ENCODE measurements at places on chromosomes 2 and 18.
A peak's percentile ranks its signal among the peaks of the same experiment; 100 is the strongest.

DNA sequence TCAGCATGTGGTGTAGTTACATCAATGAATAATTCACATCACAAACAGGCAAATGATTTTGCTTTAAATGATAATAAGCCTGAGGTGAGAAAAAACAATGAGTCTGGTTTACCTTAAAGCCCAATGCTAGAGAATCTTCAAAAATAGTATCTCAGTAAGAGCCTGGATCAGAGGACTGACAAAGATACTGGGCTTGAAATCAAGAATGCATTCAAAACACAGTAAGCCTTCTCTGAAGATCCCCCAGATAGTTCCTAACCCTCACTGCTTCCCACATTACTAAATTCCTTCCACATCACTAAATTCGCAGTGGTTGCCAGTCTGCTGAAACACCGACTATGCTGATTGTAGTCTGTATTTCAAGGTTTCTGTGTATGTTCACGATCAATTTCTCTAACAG lies 514.9 kb downstream of the SUCLG1 start:
- peak; percentile 2 for DNase-seq

DNA sequence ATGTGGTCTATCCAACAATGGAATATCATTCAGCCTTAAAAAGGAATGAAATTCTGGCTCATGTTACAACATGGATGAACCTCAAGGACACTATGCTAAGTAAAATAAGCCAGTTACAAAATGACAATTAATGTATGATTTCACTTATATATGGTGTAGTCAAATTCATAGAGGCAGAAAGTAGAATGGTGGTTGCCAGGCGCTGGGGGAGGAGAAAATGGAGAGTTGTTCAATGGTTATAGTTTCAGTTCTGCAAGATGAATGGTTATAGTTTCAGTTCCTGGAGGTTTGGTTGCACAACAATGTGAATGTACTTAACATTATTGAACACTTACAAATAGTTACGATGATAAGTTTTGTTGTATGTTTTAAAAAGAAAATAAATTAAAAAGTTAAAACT lies 79.2 kb upstream of the IL1R2 start:
- DNase-seq = no peak

- no peak for DNase-seq
These were observed 680.2 kb upstream of the LRRTM4 start for GRCh38 chr2:78202366-78202765.

- peak; percentile 67 for DNase-seq
These were observed 7.1 kb upstream of the NAPG start for GRCh38 chr18:10518595-10519255.

DNA sequence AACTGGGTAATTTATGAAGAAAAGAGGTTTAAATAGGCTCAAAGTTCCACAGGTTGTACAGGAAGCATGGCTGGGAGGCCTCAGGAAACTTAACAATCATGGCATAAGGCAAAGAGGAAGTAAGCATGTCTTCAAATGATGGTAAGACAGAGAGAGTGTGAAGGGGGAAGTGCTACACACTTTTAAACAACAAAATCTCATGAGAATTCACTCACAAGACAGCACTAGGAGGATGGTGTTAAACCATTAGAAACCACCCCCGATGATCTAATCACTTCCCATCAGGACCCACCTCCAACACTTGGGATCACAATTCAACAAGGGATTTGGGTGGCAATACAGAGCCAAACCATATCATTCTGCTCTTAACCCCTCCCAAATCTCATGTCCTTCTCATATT lies 34.9 kb downstream of the CFAP210 start:
- no peak for DNase-seq

DNA sequence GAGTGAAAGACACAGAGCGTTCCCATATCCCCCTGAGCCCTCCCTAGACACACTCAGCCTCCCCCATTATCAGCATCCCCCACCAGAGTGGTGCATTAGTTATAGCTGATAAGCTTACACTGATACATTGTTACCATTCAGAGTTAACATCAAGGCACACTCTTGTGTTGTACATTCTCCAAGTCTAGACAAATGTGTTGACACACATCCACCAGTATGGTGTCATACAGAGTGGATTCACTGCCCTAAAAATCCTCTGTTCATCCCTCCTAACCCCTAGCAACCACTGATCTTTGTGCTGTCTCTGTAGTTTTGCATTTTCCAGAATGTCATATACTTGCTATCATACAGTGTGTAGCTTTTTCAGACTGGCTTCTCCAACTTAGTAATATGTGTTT lies 78.0 kb upstream of the RPL31 start:
- no peak for DNase-seq

DNA sequence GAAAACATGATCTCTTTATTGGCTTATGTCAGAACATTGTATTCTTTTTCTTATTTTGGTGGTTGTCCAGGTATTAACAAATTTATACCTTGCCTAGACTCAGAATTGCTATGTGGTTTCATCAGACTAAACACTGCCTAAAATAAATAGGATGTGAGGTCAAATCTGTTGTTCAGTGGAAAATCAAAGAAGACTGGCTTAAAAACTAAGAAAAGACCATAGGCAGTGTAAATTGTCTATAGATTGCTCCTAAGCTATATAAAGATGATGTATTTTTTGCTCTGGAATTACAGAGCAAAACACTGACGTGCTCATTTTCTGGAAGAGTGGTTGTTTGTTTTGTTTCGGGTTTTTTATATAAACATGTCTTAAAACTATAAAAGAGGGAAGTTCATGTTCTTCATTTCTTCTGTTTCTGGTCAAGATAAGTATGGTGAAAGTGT lies 266.0 kb downstream of the ALPK2 start:
- DNase-seq = no peak

DNA sequence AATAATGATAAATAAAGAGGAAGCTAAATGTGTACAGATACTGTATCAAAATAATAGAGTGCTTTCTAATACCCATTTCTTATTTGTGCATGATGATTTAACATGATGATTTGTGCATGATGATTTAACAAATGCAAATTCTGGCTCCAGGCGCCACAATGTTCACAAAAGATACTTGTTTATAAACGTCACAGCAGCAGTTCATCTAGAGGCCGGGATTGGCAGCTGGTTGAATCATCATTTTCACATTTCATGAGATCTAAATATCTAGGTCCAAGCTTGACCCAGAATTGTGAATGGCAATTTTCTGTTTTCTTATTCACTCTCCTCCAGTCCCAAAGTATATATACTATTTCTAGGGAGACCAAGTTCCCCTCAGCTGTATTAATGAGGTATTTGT lies 322.0 kb downstream of the SUCLG1 start:
- no peak for DNase-seq

DNA sequence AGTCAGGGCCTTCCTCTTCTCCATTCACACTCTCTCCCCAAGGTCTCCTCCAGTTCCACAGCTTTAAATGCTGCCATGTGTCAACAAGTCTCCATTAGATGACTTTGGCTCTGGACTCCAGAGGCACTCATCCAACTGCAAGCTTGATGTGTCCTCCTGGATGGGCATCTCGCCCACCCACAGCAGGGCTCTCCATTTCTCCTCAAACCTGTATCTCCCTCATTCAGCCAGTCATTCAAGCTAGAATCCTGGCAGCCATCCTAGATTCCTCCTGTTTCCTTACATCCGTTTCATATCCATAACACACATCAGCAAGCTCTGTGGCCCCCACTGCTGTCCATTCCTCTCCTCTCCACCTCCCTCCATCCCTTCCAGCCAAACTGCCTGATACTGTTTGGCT lies 88.4 kb upstream of the AFF3 start:
- peak; percentile 33 for DNase-seq

GRCh38 chr2:139805441-139805840 lies 1025.3 kb upstream of the NXPH2 start:
- no peak for DNase-seq

- peak; percentile 94 for DNase-seq
These were observed 25.0 kb upstream of the RAPGEF4 start for GRCh38 chr2:172710584-172711047.

DNA sequence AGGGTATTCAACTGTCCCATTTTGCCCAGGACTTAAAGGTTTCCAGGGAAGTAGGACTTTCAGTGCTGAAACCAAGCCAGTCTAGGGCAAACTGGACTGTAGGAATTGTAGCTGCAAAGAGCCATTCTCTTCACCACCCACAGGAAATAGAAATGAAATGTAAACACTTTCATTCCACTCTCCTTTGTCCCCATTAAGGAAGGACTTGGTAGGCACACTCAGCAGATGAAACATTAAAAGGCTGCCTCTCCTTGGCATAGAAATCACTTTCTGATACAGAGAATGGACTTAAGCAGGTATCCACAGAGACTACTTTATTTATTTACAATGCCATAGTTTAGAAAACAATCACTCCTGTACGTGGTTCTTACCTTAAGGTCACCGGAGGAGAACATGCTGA lies 102.9 kb upstream of the CCDC195 start:
- DNase-seq = no peak

GRCh38 chr18:79217979-79218604 lies 148.9 kb downstream of the ATP9B start:
- no peak for DNase-seq

DNA sequence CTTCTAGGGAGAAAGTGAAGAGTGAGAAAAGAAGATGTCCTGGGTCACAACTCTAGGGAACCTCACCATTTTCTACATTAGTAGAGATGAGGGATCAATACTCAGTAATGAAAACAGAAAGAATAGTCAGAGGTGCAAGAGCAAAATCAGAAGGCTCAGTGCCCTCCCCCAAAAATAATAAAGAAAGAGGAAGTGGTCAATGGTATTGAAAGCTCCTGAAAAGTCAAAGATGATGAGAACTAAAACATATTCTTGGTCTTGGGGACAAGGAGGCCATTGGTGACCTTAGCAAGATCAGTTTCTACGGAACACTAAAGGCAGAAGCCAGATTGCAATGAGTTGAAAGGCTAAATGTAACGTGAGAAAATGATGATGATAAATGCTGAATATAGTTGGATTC lies 24.5 kb upstream of the MYO1B start:
- DNase-seq = no peak

- DNase-seq = no peak
These were observed 981 bp downstream of the RAMP1 start for GRCh38 chr2:237860273-237860935.

DNA sequence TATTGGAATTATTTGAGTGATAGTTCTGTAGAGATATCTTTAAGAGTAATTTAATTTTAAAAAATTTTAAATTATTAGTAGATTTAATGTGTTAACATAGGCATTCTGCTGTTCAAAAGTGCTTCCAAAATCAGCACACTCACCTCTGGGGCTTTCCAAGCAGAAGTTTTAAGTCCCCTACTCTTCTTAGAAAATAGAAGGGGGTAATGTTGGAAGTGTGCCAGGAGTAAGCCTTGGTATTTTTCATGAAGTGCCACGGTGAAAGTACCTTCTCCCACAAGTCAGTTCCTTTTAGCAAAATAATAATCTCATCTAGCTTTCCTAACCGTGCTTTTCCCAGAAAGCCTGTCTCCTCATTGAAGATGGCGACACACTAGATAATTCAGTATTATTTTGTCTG lies 3.9 kb upstream of the TNFRSF11A start:
- DNase-seq = no peak

DNA sequence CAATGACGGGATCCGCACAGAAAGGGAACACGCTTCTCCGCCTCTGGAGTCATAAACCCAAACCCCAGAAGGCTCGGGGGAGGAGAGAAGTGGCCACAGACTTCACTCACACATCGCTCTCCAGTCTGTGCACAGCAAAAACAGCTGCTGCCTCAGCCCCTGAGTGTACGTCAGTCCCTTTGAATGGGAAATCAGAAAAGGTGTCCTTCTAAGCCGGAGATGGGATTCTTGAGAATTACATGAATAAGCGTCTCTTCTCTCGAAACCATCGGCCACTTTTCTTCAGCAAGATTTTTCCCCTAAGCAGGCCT lies 78.3 kb downstream of the PDCL3 start:
- DNase-seq = no peak

DNA sequence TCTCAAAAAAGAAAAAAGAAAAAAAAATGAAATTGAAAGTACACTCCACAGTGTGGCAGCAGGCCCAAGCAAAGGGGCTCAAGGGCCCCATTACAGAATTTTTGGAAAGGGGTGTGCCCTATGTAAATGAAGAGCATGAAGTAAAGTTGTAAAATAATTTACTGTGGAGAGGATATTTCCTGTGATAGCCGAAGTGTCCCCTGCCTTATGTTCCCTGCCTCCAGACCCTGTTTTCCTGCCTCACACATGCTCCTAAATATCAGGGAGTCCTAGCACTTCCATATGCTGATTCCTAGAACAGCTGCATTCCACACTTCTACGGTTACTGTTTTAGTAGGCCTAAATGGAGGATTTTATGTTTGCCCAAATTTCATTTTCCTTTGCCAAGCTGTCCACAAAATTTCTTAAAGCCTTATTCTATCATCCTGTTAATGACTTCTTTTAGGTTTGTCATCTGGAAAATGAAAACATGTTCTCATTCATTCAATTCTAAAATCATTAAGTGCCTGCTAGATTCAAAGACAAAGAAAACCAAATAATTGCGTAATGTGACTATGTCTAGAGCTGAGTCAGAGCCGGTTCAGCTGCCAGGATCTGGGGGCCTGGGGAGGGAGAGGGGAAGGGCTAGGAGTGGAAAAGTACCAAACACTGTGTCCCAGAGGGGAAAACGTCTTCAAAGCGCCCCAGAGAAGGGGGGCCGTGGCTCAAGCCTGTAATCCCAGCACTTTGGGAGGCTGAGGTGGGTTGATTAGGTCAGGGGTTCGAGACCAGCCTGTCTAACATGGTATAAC lies 25.9 kb upstream of the IMPA2 start:
- DNase-seq = peak; percentile 91

DNA sequence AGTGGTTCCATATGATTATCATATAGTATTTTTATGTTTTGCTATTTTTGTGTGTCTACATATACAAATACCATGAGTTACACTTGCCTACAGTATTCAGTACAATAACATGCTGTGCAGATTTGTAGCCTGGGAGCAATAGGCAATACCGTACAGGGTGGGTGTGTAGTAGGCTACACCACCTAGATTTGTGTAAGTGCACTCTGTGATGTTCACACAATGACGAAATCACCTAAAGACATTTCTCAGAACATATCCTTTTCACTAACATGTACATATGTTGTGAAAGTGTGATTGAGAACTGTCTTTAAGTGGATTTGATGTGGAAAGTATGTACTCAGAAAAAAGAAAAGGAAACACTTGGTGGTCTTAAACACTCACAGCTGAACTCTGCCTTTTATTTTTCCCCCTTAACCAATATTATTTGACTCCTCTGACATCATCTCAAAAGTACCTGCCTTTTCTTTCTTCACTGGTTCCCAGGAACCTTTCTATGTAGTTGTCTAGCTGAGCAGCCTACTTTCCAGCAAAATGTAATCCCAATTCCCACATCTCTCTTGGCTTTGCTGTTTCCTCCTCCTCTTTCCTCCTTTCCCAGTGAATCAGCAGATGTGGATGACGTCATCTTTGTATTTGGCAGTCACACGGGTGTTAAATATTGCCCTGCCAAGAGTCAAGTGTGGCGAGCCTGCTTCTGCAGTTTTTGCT lies 47.7 kb downstream of the OSBPL6 start:
- DNase-seq = peak; percentile 89

DNA sequence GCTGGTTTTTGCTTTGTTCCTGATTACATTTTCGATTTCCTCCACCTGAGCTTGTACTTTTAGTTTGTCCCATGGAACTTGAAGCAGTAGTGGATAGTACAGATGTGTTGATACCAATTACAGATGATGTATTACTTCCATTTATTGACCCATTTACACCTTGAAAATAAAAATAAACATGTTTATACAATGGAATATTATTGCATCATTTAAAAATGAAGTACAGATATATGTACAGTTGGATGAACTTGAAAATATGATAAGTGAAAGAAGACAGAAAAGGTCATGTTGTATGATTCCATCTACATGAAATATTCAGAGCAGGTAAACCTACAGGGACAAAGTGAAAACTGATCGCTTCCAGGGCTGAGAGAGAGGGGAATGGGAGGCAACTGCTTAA lies 160.3 kb upstream of the WDSUB1 start:
- DNase-seq = no peak

- no peak for DNase-seq
These were observed 35.4 kb downstream of the MBP start for GRCh38 chr18:77096936-77097886.
